ENCODE measurements at places on chromosomes 3 and 15. TPM values are rescaled to one million over a fixed set of nuclear protein-coding genes. Genes with fewer than 3 reads are reported as not detected.

DNA sequence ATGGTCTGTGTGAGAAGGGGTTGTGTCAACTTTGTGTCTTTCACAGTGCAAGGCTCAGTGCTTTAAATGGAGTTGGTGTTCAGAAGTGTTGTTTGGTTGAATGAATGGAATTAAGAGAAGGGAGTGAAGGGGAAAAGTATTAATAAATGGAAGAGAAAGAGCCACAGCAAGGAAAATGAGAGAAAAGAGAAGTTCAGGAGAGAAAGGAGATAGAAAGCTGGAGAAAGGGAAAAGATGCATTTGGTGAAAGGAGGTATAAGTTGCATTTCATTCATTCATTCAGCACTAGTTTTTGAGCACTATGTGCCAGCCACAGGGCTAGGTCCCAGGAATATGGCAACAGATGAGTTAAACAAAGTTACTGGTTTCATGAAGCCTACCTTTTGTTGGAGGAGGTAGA lies 34.3 kb upstream of the PPP4R2 start:
- no peak for DNase-seq

DNA sequence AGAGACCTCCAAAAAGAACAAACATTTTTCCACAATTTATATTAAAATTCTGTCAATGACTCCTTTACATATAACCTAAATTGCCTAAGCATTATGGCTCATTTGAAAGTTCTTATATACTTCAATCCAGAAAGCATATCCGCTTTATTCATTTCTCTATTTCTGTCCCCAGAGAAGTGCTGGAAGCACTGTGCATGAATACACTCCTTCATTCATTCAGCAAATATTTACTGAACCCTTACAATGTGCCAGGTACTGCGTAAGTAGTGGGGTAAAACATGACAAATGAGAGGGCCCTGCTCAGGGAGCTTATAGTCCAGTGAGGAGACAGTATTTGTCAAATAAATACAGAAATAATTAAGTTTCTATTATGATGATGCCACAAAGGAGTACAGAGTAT lies 3.3 kb downstream of the PDCD10 start:
- DNase-seq = no peak

- DNase-seq = no peak
Observed at GRCh38 chr15:27081676-27082418, 110.9 kb downstream of the GABRG3 start.

- no peak for DNase-seq
Observed at GRCh38 chr3:49724586-49724985, 835 bp upstream of the GMPPB start.

The PPARG gene
- 12.3 TPM for total RNA-seq

The DUOXA2 gene
- total RNA-seq = not detected

Measured in right atrium auricular region (tissue), 2 donors.